ENCODE measurements at places on chromosomes 13 and 19.

DNA sequence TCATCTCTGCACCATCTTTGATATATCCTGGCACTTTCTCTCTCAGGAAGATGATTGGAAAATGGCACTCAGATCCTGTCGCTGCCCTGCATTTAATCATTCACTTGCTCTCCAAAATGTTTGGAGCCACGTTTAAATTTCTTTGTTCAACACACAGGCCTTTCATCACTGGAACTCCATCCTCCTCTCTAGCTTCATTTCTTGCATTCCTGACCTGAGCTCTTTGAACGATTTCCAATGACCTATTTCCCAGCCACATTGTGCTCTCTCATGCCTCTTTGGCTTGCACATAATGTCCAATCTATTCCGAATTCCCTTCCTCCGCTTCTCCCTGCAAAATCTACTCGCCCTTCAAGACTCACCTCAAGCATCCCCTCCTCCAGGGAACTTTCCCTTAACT, 287.4 kb upstream of the NBEA start:
- no peak for DNase-seq

GRCh38 chr13:99018418-99019180, 40.7 kb upstream of the DOCK9 start:
- no peak for DNase-seq

GRCh38 chr19:2424686-2425621, 2.4 kb downstream of the TIMM13 start:
- no peak for DNase-seq

GRCh38 chr13:72839831-72840426, 58.0 kb downstream of the PIBF1 start:
- DNase-seq, result peak; percentile 35

- DNase-seq, result no peak
Observed at GRCh38 chr13:34696296-34696695, 245.8 kb upstream of the NBEA start.

DNA sequence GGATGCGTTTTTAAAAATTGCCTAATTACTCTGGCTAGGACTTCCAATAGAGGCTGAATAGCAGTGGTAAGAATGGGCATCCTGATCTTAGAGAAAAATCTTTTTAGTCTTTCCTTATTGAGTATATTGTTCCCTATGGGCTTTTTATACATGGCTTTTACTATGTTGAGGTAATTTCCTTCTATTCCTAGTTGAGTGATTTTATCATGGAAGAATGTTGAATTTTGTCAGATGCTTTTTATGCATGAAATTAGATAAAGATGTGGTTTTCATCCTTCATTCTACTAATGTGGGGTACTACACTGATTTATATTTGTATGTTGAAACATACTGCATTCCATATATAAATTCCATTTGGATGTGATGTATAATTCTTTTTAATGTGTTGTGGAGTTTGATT, 2673.8 kb downstream of the PCDH9 start:
- DNase-seq, result no peak

GRCh38 chr19:46381756-46382345, 31.5 kb downstream of the CCDC8 start:
- DNase-seq, result no peak

- DNase-seq, result no peak
Observed at GRCh38 chr13:88648598-88649373, 977.6 kb downstream of the SLITRK5 start.

GRCh38 chr13:40058757-40059236, 403.3 kb downstream of the COG6 start:
- no peak for DNase-seq

- DNase-seq, result no peak
Observed at GRCh38 chr19:50626795-50627194, 12.9 kb downstream of the SYT3 start.

- DNase-seq, result no peak
Observed at GRCh38 chr13:27921961-27922882, 2.4 kb downstream of the PDX1 start.

DNA sequence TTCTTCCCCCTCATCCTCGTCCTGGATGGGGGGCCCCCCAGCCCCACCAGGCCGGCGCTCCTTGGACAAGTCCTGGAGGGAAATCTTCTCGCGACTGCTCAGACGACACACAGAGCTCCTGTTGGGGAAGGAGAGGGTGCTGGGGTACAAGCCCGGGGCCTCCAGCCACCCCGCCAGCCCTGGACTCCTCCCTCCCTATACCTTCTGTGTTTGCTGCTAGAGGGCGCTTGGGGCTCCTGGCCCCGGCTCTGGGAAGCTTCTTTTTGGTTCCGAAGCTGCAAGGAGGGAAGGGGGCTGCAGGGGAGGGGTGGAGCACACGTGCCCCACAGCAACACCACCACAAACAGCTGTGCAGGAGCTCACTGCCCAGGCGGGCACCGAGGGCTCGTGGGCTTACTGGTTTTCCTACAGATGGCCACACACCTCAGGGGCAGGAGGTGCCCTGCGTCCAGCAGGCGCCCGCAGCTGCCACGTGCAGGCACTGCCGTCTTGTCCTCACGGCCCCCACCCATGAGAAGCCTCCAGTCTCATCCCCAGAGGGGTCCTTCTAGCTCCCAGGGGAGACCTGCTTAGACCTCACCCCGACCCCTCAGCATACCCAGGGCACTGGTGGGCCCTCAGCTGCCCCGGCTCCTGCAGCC, 20.5 kb downstream of the EPS8L1 start:
- DNase-seq, result no peak

DNA sequence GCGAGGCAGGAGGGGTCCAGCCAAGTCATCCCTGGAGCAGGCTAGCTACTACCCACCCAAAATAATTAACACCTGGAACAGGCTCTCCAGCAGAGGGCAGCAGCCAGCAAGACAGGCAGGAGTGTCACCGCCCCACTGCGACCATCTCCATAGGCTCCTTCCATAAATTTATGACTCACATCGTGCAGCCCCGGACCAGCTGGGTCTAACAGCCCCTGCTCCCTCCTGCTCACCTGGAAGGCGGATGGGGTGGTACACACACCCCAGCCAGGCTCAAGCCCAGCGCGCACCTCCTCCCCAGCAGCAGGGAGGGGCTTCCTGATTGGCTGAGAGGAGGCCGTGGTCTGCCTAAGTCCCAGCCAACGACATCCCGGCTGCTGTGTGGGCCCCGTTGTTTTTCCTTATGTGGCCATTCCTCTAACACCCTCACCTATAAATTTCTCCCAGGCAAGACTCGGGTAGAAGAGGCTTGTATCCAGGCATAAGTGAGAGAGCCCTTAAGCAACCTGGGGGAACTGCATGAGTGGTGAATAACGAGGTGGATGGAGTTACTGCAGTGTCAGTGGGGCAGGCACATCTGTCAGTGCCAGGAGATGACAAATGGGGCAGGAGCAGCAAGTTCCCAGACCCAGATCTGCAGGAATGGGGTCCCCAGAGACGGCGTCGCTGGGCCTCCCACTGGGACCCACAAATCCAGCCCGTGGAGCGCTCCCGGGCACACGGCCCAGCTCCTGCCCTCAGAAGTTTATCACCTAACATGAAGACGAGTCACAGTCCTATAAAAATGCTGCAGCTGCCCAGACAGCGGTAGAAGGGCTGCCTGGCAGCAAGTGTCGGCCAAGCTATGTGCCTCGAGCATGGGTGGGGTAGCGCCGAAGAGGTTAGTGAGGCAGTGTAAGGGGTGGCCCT, 43.1 kb downstream of the CEBPG start:
- peak; percentile 70 for DNase-seq

- no peak for DNase-seq
Observed at GRCh38 chr19:9729162-9729561, 39.4 kb downstream of the ZNF846 start.

- no peak for DNase-seq
Observed at GRCh38 chr13:111920932-111921705, 145.8 kb upstream of the SOX1 start.

GRCh38 chr19:4152241-4152998, 1.0 kb upstream of the CREB3L3 start:
- DNase-seq, result no peak

DNA sequence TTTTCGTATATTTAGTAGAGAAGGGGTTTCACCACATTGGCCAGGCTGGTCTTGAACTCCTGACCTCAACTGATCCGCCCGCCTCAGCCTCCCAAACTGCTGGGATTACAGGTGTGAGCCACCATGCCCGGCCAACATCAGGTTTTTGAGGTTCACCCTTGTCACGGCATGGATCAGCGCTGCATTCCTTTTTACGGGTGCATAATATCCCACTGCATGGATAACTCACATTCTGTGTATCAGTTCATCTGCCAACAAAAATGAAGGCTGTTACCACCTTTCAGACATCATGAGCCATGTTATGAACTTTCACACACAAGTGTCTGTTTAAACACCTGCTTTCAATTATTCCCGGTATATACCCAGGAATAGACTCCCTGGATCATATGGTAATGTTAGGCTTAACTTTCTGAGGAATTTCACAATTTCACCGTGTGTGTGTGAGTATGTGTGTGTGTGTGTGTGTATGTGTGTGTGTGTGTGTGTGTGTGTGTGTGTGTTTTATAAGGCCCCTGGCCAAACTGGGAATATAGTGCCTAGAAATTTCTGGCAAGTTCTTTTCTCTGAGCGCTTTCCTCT, 52.2 kb downstream of the AP1M1 start:
- DNase-seq, result no peak

GRCh38 chr13:31101472-31102170, 60.1 kb downstream of the HSPH1 start:
- DNase-seq, result no peak

DNA sequence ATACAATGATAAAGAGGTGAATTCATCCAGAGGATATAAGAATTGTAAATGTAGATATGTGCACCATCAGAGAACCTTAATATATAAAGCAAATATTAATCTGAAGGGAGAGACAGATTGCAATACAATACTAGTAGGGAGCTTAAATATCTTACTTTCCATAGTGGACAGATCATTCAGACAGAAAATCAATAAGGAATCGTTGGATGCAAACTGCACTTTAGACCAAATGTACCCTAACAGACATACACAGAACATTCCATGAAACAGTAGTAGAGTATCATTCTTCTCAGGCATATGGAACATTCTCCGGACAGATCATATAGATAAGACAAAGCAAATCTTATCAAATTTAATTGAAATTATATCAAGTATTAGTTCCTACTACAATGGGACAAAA, 35.0 kb upstream of the ZNF766 start:
- no peak for DNase-seq

GRCh38 chr19:20276011-20276731, 109.2 kb downstream of the ZNF486 start:
- DNase-seq, result no peak

DNA sequence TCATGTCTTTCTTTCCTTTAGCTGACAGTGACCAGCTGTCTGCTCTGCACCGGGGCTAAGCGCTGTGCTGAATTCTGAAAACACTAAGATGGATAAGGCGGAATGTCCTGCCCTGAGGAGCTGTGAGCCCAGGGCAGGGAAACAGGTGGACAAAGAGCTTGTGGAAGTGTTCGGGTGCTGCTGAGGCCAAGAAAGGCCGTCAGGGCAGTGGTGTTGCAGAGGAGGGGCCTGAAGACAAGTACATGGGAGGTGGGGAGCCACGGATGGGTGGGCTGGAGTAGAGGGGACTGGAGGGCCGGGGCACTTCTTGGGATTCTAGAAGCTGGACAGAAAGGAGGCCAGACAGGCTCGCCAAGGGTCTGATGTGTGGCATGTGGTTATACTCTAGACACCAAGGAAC, 66.2 kb upstream of the GPR183 start:
- DNase-seq, result peak; percentile 18

- peak; percentile 9 for DNase-seq
Observed at GRCh38 chr13:113927661-113928581, 46.0 kb downstream of the C13orf46 start.

DNA sequence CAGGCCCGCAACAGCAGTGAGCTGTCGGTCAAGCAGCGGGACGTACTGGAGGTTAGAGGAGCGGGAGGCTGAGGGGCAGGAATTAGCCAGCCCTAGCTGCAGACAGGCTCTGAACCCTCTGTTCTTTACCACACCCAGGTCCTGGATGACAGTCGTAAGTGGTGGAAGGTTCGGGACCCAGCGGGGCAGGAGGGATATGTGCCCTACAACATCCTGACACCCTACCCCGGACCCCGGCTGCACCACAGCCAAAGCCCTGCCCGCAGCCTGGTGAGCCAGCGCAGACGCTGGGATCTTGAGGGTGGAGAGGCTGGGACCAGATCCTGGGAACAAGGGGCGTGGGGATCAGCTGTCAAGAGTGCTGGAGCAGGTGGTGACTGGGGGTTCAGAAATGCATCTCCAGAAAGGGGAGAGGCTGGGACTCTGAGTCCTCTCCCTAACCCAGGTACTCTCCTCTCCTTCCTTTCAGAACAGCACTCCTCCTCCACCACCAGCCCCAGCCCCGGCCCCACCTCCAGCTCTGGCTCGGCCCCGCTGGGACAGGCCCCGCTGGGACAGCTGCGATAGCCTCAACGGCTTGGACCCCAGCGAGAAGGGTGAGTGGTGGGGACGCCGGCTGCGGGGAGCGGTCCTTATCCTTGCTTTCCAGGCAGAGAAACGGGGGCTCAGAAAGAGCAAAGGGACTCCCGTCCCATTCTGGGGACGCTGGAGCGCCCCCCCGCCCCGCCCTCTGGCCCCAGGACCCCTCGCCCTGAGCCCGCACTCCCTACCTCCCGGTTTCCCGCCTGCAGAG, 10.4 kb downstream of the EPS8L1 start:
- DNase-seq, result no peak

DNA sequence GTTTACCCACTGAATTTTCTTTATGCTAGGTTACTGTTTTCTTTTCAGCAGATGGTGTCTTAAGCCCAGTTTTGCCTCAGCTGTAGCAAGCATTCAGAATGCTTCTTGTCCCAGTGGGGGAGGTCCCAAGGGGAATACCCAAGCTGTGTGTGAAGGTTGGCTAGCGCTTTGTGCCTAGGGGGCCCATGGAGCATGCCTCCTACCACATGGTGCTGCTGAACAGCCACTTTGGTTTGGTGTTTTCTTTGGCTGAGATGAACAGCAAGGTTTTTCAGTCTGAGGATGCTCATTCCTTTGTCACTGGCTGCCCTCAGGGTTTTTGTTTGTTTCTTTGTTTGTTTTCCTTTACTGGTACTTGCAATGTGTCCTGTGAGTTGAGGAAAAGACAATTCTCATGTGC, 99.0 kb downstream of the PCDH20 start:
- DNase-seq, result no peak

DNA sequence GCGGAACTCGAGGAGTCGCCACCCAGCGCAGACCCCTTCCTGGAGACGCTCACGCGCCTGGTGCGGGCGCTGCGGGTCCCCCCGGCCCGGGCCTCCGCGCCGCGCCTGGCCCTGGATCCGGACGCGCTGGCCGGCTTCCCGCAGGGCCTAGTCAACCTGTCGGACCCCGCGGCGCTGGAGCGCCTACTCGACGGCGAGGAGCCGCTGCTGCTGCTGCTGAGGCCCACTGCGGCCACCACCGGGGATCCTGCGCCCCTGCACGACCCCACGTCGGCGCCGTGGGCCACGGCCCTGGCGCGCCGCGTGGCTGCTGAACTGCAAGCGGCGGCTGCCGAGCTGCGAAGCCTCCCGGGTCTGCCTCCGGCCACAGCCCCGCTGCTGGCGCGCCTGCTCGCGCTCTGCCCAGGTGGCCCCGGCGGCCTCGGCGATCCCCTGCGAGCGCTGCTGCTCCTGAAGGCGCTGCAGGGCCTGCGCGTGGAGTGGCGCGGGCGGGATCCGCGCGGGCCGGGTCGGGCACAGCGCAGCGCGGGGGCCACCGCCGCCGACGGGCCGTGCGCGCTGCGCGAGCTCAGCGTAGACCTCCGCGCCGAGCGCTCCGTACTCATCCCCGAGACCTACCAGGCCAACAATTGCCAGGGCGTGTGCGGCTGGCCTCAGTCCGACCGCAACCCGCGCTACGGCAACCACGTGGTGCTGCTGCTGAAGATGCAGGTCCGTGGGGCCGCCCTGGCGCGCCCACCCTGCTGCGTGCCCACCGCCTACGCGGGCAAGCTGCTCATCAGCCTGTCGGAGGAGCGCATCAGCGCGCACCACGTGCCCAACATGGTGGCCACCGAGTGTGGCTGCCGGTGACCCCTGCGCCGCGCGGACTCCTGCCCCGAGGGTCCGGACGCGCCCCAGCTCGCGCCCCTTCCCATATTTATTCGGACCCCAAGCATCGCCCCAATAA, 2.3 kb downstream of the AMH start:
- peak; percentile 51 for DNase-seq

Measured in activated T-cell treated with anti-CD3 and anti-CD28 coated beads, Interleukin-2, amount 50 U/mL, for 1 hour (primary cell).